ENCODE measurements at places on chromosomes 3 and 15. TPM values are rescaled to one million over a fixed set of nuclear protein-coding genes. Genes with fewer than 3 reads are reported as not detected.

Gene SCAANT1
- total RNA-seq: not detected

Gene DAZL
- not detected for total RNA-seq

Gene ALS2CL
- total RNA-seq: 30.3 TPM

Gene HGD
- total RNA-seq: not detected

Gene AMOTL2
- 320 TPM for total RNA-seq

Gene MOBP
- total RNA-seq: not detected

Gene RHCG
- 0.82 TPM for total RNA-seq

Gene TRPC1
- 15.5 TPM for total RNA-seq

Gene GOLGA6A
- total RNA-seq: not detected

Data from subcutaneous adipose tissue (tissue), 4 donors.